ENCODE measurements at places on chromosomes 1 and 21. TPM values are rescaled to one million over a fixed set of nuclear protein-coding genes. Genes with fewer than 3 reads are reported as not detected.

The GBP6 gene
- total RNA-seq: not detected

The RNU1-2 gene
- 2,882 TPM for total RNA-seq

The TSPEAR gene
- total RNA-seq: 0.08 TPM

The HLCS gene
- 27.6 TPM for total RNA-seq

The RIMKLA gene
- 0.09 TPM for total RNA-seq

The SH3D21 gene
- total RNA-seq: 5.2 TPM

The TBX19 gene
- total RNA-seq: not detected

The THEM4 gene
- 6.3 TPM for total RNA-seq

The PCSK9 gene
- 2.5 TPM for total RNA-seq

The CAPN8 gene
- total RNA-seq: not detected

The KLHL17 gene
- total RNA-seq: 5.0 TPM

The KANK4 gene
- 0.09 TPM for total RNA-seq

The DOCK7 gene
- total RNA-seq: 110 TPM

The S100A14 gene
- total RNA-seq: 0.18 TPM

The AMY1B gene
- total RNA-seq: not detected

The KRTAP10-5 gene
- not detected for total RNA-seq

The NES gene
- total RNA-seq: 44.5 TPM

The LYPD8 gene
- total RNA-seq: not detected

The HSD3B2 gene
- total RNA-seq: not detected

The CR1L gene
- not detected for total RNA-seq

The MIS18A gene
- 13.3 TPM for total RNA-seq

The P3R3URF gene
- total RNA-seq: not detected

The SLAMF8 gene
- total RNA-seq: not detected

The C1orf21 gene
- total RNA-seq: 47.3 TPM

The SIM2 gene
- total RNA-seq: 0.18 TPM

The LCE3E gene
- total RNA-seq: not detected

The SRGAP2B gene
- 99.2 TPM for total RNA-seq

The SYPL2 gene
- 1.7 TPM for total RNA-seq

The CEP104 gene
- 24.9 TPM for total RNA-seq

The RHBG gene
- not detected for total RNA-seq

The VWA5B1 gene
- not detected for total RNA-seq

The ALG14 gene
- total RNA-seq: 2.4 TPM
